ENCODE measurements at places on chromosomes 1 and 21.

DNA sequence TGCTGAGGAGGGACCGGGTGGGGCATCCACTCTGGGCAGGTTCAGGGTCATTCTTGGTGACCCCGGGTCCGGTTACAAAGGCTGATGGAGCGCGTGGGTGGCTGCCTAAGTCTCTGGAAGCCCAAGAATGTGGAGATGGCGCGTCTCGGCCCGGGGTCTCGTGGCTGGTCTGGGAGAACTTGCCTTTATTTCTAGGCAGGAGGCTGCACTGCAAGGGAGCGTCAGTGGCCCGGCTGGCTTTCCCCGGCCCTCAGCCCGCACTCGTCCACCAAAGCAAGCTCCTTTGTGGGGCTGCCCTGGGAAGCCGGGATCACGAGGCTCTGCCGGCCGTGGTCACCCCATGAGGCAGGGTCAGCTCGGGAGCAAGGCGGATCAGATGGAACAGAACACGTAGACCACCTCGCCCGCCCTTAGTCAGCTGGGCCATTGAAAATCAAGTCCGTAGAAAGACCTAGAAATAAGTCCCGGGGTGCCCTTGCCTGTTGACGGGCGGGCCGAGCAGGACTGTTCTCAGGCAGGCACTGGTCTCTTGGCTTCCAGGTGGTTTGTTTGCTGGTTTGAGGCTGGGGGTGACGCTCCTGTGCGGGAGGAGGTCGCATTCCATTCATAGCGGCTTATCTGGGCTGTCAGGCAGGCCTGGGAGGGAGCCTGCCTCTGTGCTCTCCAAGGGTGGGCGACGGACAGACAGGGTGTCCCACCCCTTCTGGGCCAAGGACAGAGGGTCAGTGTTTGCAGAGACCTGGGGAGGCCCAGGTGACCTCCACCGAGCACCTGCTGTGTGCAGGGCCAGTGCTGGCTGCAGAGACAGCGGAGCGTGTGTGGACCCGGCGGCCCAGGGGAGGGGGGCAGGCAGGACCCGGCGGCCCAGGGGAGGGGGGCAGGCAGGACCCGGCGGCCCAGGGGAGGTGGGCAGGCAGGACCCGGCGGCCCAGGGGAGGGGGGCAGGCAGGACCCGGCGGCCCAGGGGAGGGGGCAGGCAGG, 25.8 kb downstream of the COL18A1 start:
- no peak for DNase-seq

GRCh38 chr1:44371206-44371605, 16.1 kb upstream of the ERI3 start:
- no peak for DNase-seq

DNA sequence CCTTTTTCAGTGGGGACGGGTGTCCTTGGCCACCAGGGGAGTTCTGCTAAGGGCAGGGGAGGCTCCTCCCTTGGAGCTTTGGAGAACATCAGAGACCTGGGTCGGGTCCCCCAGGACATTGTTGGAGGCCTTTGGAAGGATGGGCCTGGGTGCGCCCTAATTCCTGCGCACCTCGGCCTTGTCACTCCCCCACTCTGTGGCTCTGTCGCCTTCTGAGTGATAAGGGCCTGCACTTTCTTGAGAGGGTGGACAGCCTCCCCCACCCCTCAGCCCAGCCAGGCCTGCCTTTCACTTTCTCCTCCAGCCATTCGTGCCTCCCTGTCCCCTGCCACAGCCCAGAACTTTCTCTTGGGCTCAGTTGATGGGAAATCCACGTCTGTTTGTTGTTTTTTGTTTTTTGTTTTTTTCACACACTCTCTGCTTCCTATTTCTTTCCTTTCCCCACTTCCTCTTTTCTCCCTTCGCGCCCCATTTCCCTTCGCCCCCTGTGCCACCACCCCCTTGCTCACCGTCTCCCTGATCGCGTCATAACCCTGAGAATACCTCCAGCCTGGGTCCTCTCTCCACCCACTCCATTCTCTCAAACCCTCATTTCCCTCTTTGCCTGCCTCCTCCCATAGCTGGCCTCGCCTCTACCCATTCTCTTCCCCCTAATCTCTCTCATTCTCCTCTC, 85.6 kb downstream of the PAX7 start:
- DNase-seq = no peak

DNA sequence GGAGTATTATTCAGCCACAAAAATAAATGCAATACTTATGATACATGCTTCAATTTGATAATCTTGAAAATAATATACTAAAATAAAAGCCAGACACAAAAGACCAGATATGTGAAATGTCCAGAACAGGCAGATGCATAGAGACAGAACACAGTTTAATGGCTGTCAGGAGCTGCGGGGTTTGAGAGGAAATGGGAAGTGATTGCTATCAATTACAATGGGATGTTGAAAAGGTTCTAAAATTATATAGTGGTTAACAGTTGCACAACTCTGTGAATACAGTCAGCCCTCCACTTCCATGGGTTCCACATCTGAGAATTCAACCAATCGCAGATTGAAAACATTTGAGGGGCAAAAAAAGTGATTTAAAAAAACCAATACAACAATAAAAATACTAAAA, 54.0 kb downstream of the LTN1 start:
- DNase-seq = peak; percentile 58

DNA sequence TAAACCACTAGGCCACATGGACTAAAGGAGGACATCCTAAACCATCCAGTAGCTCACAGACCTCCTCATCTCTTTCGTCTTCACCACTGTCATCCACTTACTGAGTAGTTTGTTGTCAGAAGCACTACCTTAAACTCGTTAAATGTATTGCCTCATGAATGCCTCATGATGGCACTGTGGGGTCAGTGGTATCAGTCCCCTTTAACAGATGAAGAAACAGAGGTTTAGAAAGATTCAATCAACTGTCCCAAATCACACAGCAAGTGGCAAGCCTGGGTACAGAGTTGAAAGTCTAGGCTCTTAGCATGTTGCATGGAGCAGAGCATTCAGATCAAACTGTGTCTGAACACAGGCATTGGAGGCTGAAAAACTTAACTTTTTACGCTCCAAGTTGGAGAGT, 183.6 kb upstream of the KIAA0040 start:
- DNase-seq = peak; percentile 51

- no peak for DNase-seq
These were observed 38.7 kb downstream of the DSTYK start for GRCh38 chr1:205172729-205173366.

- DNase-seq = peak; percentile 55
These were observed 33.9 kb downstream of the ETS2 start for GRCh38 chr21:38839328-38840286.

- no peak for DNase-seq
These were observed 11.3 kb downstream of the GNPAT start for GRCh38 chr1:231252336-231252735.

DNA sequence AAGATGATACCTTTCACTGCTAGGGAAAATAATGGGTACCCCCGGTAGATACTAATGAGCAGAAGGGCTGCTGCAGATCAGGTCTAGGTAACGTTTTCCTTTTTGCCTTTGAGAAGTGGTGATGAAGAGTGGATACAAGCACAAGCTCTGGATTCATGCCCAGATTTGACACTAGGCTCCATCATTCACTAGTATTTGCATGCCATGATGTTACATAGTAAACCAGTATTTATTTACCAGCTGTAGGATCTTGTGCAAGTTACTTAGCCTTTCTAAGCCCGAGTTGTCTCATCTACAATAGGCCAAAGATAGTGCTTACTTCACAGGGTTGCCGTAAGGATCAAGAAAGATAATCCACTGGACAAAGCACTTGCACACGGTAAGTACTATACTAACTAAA, 14.2 kb downstream of the PTPN14 start:
- DNase-seq = no peak

DNA sequence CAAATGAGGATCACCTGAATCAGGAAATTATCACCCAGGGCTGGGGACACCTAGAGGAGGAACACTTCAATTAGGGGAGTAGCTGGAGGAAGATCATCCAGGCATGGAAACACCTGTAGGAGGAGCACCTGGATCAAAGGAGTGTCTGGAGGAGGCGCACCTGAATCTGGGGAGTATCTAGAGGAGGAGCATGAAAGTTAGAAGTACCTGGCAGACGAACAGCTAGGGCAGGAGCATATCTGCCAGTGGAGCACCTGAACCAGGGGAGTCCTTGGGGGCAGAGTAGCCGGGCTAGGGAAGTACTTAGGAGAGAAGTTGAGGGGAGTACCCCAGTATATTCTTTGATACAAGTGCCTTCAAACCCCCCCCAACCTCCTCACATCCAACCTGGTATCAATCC, 1.3 kb downstream of the C1orf210 start:
- DNase-seq = no peak
